ENCODE measurements at places on chromosomes 3 and 15. TPM values are rescaled to one million over a fixed set of nuclear protein-coding genes. Genes with fewer than 3 reads are reported as not detected.

DNA sequence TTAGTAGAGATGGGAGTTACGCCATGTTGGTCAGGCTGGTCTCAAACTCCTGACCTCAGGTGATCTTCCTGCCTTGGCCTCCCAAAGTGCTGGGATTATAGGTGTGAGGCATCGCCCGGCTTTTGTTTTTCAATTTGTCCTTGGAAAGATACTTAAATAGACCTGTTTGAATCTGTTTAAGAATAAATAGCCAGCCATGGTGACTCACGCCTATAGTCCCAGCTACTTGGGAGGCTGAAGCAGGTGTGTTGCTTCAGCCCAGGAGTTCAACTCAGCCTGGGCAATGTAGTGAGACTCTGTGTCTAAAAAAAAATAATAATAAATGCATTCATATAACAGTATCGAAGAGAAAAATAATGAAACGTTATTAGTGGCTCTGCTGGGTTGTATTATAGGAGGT, 17.3 kb downstream of the SNAPC5 start:
- no peak for DNase-seq

GRCh38 chr3:62785384-62785783, 89.8 kb downstream of the CADPS start:
- no peak for DNase-seq

DNA sequence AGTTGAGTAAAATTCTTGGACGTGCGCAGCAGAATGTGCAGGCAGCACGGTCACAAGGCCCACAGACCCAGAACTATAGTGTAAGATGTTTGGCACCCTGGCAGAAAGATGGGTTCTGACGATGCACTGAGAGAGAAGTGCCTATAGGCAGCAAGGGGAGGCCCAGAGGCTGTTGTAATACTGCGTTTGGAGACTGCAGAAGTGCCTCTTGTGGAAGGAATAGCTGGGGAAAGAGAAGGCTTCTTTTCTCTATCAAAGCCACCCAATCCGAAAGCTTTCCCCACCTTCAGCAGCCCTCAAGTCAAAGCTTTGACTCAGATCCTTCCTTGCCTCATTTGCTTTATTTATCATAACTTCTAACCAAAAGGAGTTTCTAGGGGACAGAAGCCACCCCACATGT, 5.2 kb upstream of the SIN3A start:
- DNase-seq: no peak

DNA sequence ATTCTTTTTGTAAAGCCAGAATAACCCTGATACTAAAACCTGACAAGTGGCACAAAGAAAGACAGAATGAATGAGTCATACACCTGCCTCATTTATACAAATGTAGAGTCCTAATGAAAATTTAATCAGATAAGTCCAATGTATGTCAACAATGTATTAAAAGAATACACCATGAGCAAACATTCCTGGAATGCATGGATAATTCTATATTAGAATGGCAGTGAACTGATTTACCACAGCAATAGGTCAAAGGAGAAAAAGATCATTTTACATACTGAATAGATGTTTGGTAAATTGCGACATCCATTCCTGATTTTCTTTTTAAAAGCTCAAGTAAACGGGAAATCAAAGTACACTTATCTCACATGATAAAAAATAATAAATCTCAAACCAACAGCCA, 11.2 kb upstream of the LOXL1 start:
- no peak for DNase-seq

Gene HTD2
- 11.0 TPM for total RNA-seq

DNA sequence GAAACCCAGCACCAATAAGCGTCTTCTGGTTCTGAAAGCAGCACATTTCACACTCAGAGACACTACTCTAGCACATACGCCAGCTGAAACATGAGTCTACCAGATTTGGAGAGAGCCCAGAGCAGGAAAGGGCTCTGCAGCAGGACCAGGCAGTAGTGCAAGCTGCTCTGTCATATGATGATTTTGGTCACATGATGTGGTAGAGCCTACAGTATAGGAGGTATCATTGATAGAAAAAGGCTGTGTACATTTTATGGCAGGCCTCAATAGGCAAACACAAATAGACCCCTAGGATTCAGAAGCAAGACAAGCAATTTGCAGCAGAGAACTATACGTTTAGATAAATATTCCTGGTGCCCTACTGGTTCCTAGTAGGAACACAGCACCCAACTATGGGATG, 58.2 kb downstream of the QTRT2 start:
- no peak for DNase-seq

- no peak for DNase-seq
These were observed 140.4 kb upstream of the MBNL1 start for GRCh38 chr3:152128356-152128755.

- no peak for DNase-seq
These were observed 5.8 kb upstream of the MEX3B start for GRCh38 chr15:82051664-82052063.

Gene LDHAL6B
- total RNA-seq: not detected

Gene NOX5
- total RNA-seq: 0.16 TPM

DNA sequence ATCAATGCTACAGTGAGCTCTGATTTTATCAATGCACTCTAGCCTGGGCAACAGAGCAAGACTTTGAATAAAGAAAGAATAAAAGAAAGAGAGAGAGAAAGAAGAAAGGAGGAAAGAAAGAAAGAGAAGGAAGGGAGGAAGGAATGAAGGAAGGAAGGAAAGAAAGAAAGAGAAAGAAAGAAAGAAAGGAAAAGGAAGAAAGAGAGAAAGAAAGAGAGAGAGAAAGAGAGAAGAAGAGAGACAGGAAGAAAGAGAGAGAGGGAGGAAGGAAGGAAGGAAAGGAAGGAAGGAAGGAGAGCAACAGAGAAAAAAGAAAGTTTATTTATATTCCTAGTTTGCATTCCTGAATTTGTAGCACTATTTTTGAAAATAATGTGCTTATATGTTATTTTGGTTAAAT, 52.3 kb upstream of the ITGA11 start:
- DNase-seq: no peak

DNA sequence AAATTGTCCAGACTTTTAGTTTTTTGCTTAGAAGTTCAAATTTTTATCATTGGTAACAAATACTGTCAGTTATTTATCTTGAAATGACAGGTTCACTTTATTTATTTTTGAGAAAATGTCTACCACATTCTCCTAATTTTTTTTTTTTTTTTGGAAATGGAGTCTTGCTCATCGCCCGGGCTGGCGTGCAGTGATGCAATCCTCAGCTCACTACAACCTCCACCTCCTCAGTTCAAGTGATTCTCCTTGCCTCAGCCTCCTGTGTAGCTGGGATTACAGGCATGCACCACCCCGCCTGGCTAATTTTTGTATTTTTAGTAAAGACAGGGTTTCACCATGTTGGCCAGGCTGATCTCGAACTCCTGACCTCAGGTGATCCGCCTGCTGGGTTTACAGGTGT, 16.1 kb upstream of the EBLN2 start:
- DNase-seq: no peak

DNA sequence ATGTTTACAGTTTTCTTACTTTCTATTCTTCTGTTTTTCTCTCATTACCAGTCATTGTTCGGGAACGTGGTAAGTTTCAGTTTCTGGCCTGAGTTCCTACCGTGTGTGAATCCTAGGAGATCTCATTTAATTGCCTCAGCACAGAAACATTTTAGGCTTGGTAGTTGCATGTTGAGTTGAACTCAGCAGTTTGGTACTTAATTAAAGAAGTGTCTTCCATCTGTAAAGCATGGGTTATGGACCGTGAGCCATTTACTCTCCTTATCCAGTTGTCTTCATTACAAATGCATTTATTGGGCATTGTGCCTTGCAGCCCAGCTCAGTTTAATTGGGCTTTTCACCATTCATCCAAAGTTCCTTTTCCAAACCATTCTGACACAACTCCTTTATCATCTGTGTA, 142.1 kb upstream of the CHRM5 start:
- no peak for DNase-seq

GRCh38 chr15:74305687-74306086, 61.8 kb downstream of the CYP11A1 start:
- DNase-seq: no peak

DNA sequence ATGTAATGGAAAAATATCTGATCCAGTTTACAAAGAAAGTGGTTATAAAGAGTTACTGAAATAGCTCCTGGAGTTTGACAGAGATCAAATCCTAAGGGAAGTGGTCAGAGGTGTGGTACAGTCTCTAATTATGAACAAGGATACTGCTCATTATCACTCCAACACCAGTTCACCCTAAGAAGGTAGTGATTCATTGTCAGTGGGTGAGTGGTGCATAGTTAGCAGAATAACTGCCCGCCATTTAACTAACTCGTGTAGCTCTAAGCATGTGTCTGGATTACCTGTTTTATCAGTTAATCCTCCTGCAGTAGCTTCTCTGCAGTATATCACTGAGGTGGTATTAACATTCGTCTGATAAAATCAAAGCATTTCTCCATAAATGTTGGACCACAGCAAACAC, 700.1 kb downstream of the NLGN1 start:
- DNase-seq: no peak

Gene DAZL
- not detected for total RNA-seq

GRCh38 chr3:72128921-72129320, 344.0 kb upstream of the PROK2 start:
- no peak for DNase-seq

Gene BCL2A1
- 2.3 TPM for total RNA-seq

- DNase-seq: no peak
These were observed 64.2 kb downstream of the CYFIP1 start for GRCh38 chr15:22915866-22916515.

Gene PLSCR5
- not detected for total RNA-seq

GRCh38 chr15:45689616-45690015, 54.8 kb downstream of the SQOR start:
- DNase-seq: no peak

GRCh38 chr3:52809662-52810377, 15.2 kb downstream of the ITIH3 start:
- no peak for DNase-seq

GRCh38 chr3:13685721-13686120, 136.8 kb downstream of the FBLN2 start:
- DNase-seq: no peak

Gene SMCO1
- not detected for total RNA-seq

Gene UACA
- 195 TPM for total RNA-seq

GRCh38 chr3:60456180-60456579, 795.1 kb downstream of the FHIT start:
- DNase-seq: no peak

- no peak for DNase-seq
These were observed 33.5 kb downstream of the UPK1B start for GRCh38 chr3:119206611-119207511.

GRCh38 chr3:127183931-127184869, 8.7 kb upstream of the PRR23E start:
- DNase-seq: no peak

GRCh38 chr3:51943451-51944391, 1.6 kb downstream of the PARP3 start:
- DNase-seq: no peak

- no peak for DNase-seq
These were observed 18.7 kb downstream of the CTSH start for GRCh38 chr15:78925956-78926743.

DNA sequence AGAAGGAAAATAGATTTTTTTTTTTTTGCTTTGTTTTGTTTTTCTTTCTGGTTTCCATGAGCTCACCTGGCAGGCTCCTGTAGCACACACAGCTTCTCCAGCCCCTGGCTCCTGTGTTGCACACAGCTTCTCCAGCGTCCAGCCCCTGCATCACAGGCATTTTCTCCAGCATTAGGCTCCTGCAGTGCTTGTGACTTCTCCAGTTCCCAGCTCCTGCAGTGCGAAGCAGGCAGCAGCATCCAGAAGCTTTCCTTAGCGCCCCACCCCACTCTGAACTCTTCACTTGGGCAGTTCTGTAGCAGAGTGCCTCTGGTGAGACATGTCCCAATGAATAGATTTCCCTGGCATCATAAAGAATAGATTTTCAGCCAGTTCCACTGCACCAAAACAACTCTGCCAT, 5.5 kb upstream of the CCDC39 start:
- no peak for DNase-seq
